NCI-H1092 treated with DMSO at 0.1 percent for 48 hours (cell line): ENCODE measurements at places on chromosomes 5 and 9.

DNA sequence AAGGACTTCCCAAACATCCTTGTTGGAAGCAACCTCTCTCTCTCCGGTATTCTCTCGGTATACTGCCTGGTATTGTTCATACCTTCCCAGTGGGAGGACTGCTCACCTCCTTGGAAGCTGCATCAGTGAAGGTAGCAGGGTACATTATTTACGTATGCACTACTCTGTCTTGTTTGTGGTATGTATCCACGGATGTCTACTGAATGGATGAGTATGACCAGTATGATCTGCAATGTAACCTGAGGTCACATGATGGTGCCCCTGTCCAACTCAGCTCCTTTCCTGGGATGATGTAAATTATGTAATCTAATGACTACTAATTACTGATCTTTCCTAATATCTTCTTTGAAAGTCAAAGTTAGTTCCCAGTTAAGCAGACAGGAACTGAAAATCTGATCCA is 32.1 kb downstream of the CEMIP2 start:
- DNase-seq, result no peak

DNA sequence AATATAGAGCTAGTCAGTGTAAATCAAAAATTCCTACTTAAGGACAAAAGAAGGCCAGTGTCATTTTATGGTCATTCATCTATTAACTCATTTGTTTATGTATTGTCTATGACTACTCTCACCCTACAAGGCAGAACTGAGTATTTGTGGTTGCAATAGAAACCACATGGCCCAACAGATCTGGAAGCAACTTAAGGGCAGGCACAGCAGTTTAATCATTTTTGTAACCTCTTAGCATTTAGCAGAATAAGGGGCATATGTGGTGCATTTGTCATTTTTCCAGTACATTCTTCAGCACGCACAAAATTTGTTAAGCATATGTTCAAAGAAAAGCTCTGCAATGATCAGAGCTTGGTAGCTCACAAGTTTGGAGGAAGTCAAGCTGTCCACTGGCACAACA is 1.1 kb downstream of the FKBP15 start:
- DNase-seq, result no peak

GRCh38 chr9:83274787-83275186 is 211.8 kb upstream of the RASEF start:
- DNase-seq, result no peak

GRCh38 chr5:108148715-108149139 is 233.2 kb downstream of the FBXL17 start:
- DNase-seq, result no peak

GRCh38 chr9:112836394-112836793 is 54.3 kb downstream of the SLC46A2 start:
- no peak for DNase-seq

GRCh38 chr5:157165261-157165660 is 803 bp downstream of the GARIN3 start:
- DNase-seq, result no peak

GRCh38 chr5:93057311-93057710 is 523.7 kb downstream of the NR2F1-AS1 start:
- no peak for DNase-seq

GRCh38 chr5:76808141-76808691 is 10.6 kb upstream of the F2RL1 start:
- no peak for DNase-seq

DNA sequence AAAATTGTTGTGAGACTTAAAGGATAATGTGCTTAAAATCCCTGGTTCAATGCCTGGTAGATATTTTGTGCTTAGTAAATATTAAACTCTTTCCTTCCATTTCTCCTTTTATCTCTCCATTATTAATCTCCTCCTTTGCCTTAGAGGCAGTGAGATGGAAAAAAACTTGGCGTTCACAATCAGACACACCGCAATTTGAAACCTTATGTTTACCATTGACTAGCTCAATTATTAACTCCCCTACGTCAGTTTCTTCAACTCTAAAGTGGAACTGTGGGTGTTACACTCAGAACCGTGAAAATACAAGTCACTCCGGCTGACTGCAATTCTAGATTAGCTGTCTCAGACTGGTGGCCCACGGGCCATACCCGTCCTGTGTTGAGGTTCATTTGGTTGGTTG is 327.2 kb downstream of the DEPDC1B start:
- no peak for DNase-seq

GRCh38 chr9:37876376-37876775 is 27.6 kb downstream of the SLC25A51 start:
- DNase-seq, result no peak

DNA sequence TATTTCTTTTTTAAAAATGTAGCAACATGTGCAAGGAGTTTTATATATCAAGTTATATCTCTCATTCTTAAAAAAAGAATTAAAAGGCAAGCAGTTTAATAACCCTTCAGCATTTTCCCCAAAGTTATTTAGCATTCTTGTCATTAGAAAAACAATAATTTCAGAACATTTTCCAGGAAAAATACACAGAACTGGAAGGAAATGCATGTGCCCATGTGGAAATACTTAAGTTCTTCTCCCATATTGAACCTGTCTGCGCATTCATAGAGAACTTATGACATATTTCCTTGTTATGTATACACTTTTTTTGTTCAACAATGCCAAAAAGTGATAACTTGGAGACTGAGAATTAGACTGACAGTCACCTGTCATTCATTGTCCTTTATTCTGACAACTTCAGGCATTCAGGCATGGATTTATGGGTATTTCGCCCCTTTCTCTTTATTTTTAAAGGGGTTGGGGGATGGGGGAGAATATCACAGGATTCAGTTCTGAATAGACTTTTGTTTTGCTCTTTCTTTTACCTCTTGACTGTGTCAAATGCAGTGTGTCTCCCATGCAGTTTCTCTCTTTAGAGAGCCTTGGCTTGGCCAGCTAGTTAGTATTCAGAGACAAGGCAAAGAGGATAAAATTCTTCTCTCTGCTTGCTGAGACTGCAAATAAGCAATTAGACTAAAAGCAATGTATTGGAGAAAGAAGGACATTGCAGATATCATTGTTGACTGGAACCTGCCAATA is 701.0 kb downstream of the NR2F1-AS1 start:
- no peak for DNase-seq

DNA sequence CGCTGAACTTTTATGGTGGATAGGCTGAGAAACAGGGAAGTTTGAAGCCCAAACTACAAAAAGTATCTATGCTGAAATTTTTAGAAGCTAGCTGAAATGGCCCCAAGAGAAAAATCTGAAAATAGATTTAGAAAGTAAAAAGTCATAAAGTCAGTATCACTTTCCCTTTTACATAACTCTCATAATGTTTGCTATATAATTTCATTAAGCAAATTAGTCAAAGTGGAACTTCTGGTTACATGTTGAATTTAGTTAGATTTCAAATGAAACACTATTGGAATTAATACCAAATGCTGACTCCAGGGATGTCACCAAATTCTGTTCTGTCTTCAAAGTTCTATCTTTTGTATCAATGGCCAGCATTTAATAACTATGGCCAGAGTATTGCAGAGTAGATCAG is 126.9 kb downstream of the TTC39B start:
- no peak for DNase-seq

DNA sequence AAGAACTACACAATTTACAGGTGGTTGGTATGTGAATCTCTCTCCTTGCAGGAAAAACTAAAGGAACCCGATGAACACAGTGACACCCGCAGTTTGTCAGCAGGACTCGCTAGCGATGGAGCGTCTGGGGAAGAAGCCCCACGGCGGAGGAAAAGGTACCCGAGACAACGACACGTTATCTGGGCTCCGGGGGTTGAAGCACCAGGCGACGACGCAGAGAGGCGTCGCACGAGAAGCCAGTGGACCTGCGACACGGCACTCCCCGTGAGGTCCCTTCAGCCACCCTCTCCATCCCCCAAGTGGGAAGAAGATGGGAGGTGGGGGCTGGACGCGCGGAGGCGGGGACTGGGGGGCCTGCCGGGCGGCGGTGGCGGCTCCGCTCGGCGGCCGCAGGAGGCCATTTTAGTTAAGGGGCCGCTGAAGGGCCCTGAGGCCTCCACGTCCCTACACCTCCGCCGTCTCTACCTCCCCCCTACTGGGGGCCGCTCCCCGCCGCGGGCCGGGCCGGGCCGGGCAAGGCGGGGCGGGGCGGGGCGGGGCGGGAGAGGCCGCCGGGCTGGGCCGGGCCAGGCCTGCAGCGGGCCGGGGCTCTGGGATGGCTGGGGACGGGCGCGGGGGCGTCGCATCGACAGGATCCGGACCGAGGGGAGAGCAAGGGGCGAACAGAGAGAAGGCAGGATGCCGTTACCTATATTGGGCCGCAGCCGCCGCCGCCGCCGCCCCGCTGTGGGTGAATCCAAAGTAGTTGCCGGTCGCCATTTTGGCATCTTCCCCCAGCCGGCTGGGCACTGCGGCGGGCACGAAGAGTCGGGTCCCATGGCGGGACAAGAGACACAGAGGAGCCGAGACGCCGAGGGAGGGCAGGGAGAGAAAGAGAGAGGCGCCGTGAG is 754 bp downstream of the ZFR start:
- DNase-seq, result peak; percentile 47

DNA sequence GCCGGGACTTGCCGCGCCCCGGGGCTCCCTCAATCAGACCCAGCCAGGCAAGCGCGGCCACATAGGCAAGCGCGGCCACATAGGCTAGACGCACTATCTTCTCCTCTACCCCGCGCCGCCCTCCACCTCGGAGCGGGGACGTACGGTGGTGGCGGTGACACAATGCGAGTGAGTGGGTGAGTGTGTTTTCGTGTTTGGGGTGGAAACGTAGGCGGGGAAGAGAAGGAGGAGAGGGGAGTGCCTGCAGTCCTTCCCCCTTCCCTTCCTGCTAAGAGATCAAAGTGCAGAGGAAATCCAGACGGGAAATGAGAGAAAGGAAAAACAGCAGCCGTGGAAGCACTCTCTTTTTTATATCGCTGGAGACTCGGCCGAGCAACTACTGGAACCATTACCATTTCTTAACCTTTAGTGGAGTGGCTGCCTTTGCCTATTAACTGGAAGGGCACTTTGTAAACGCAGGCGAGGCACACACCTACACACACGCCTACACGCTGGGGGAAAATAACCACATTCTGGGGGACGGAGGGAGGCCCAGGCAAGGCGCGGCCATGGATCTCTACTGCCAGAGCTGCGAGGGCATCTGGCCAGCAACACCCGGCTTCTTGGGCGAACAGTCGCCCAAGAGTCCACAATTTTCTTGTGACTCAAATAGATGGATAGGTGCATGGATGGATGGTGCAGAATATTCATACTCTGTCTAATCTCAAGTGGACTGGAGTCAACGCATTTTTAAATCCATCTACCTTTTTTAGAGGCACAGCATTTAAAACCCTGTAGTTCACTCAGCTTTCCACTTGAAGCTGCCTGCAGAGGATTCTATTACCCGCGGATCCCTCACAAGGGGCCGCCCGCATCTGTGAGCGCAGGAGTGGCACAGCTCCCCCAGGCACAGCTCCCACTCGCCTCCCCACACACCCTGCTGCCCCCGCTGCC is 2.1 kb downstream of the EDIL3 start:
- DNase-seq, result no peak

DNA sequence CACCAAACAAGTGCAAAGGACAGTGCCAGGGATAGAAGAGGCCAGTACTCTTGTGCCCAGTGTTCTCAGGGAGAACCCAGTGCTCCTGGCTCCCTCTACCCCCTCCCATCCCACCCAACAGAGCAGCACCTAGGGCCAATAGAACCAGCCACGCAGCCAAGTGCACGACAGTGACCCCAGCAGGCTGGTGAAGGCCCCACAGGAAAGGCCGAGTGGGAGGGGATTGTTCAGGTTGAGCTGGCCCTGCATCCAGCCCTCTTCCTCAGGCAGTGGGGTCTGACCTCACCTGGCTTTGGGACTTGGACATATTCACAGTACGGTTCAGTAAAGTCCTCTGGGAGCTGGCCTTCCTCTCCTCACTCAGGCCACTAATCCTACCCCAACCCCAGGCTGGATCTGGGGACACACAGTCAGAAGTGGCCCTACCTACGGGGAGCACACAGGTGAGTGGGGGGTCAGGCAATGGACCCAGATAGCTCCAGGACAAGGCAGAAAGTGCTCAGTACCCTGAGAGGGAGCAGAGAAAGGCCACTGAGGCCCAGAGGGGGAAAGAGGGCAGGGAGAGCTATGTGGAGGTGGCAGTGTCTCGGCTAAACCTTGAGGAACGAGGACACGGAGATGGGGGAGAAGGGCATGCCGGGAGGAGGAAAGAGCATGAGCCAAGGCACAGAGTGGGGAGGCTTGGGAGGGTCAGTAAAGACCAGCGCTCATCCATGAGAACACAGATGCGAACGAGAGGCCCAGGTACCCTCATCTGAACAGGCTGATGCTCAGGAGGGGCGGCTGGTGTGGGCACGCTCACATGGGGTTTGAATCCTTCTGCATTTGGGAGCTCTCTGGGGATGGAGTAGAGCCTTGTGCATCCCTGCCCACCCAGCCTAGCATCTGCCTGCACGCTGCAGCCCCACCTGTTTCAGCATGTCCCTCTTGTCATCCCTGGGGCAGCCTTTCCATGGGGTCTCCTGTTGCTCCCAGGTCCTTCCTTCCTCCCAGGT is 25.6 kb downstream of the POLR1E start:
- no peak for DNase-seq

DNA sequence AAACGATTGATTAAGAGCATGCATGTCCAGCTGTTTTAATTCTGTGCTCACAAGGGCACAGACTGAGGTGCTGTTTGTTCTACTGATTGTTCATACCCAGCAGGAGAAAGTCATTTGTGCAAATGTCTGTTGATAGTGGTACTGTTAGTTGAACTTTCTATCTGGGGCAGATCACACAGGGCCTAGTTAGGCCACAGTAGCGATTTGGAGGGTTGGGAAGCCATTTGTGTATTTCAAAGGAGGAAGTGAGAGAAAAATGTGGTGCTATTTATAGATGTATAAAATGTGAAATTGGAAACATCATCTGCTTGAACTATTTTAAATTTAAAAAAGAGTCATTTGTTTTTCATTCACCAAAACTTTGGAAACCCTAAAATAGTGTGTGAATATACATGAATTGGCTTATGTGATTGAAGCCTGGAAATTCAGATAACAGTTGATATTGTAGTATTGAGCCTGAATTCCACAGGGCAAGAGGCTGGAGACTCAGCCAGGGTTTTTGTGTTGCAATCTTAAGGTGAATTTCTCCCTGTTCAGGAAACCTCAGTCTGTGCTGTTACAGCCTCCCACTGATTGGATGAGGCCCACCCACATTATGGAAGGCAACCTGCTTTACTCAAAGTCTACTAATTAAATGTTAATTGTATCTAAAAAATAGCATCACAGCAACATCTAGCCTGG is 162.0 kb upstream of the CDKN2B start:
- no peak for DNase-seq

DNA sequence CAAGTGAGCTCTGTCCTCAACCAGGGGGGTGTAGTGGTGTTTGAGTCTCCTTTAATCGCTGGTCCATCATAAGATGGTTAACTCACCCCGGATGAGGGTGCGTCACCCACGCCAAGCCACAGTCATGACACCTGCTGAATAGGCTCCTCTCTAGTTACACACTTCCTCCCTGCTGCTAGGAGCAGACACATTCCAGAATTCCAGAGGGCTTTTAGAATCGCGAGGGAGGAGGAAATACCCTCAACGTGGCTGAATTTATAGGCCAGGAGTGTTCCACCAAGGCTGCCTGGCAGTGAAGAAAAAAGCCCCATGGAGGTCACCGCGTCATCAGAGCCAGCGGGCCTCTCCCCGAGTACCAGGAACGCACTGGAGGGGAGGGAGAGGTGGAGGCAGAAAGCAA is 5.1 kb downstream of the GLRX start:
- DNase-seq, result no peak
